ENCODE measurements at places on chromosomes 16 and 17. TPM values are rescaled to one million over a fixed set of nuclear protein-coding genes. Genes with fewer than 3 reads are reported as not detected.

GRCh38 chr16:3138342-3138741 is 3.5 kb downstream of the ZNF213 start:
- no peak for DNase-seq

- no peak for DNase-seq
Observed at GRCh38 chr16:3311496-3311895, 6.2 kb downstream of the ZNF75A start.

- DNase-seq, result no peak
Observed at GRCh38 chr17:384622-385177, 32.1 kb upstream of the RPH3AL start.

DNA sequence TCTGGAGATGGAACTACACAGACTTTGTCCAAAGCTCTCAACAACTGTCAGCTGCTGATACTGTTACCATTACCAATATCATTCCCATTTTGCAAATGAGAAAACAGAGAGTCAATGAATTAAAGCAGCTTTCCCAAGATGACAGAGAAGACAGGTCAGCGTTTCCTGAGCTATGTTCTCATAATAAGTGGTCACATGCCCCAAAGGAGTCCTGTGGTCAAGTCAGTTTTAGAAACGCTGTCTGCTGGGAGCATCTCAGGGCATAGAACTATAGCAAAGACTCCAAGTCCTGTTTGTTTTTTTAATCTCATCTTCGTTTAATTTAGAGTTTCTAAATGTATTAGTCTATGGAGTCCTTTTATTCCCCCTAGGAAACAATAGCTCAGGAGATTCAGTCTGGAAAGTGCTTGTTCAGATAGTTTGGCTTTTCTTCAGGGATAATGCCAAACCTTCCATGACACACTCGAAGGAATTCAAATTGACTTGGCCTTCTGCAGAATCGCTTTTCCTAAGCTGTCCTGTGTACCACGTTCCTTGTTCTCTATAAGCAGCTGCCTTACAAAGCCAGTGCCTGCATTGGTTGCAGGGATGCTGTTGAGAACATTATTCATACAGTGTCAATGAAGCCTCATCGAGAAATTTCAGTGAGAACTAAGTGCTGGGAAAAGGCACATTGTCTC is 12.1 kb downstream of the CCDC42 start:
- no peak for DNase-seq

- DNase-seq, result no peak
Observed at GRCh38 chr16:74761665-74762064, 13.0 kb downstream of the FA2H start.

The SHBG gene
- total RNA-seq, result 0.16 TPM

DNA sequence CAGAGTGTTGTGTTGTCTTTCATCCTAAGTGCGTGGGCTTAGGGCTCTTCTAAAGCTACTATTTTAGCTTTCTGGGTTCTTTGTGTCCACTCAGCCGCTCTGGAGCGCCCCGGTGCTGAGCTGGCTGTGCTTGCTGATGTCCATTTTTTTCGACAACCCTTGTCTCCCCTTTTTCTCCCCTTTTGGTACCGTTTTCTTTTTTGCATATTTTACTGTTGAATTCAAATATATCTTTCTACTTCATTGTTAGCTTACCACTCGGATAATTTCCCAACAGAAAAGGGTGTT is 1.2 kb downstream of the SRRM2 start:
- no peak for DNase-seq

GRCh38 chr16:78939597-78939996 is 660.9 kb downstream of the MAF start:
- DNase-seq, result no peak

- DNase-seq, result no peak
Observed at GRCh38 chr16:51267681-51268080, 116.6 kb upstream of the SALL1 start.

The FKBP10 gene
- 43.3 TPM for total RNA-seq

GRCh38 chr17:45977976-45978626 is 20.9 kb upstream of the STH start:
- DNase-seq, result no peak

GRCh38 chr16:88608076-88608475 is 30.3 kb upstream of the IL17C start:
- no peak for DNase-seq

- no peak for DNase-seq
Observed at GRCh38 chr17:29777663-29778062, 152.4 kb downstream of the SSH2 start.

The SLC38A8 gene
- total RNA-seq, result not detected

DNA sequence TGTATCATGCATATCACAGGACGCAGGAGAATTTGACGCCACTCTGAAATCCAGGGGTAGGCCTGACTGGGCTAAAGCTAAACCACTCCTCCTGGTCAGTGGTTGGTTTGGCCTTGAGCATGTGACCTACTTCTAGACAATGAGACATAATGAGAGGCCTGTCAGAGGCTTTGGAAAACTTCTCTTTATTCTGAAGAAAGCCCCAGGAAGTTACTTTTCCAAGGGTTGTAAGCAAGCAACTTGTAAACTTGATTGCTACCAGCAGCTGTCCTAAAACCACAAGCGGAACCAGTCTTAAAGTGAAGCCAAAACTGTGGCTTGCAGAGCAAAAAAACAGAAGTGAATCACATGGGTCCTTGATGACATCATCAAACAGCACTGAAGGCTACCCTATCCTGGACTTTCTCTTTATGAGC is 138.2 kb upstream of the COX10 start:
- DNase-seq, result no peak

GRCh38 chr17:70968302-70968701 is 799.0 kb downstream of the KCNJ2 start:
- no peak for DNase-seq

The SLFN13 gene
- 33.7 TPM for total RNA-seq

DNA sequence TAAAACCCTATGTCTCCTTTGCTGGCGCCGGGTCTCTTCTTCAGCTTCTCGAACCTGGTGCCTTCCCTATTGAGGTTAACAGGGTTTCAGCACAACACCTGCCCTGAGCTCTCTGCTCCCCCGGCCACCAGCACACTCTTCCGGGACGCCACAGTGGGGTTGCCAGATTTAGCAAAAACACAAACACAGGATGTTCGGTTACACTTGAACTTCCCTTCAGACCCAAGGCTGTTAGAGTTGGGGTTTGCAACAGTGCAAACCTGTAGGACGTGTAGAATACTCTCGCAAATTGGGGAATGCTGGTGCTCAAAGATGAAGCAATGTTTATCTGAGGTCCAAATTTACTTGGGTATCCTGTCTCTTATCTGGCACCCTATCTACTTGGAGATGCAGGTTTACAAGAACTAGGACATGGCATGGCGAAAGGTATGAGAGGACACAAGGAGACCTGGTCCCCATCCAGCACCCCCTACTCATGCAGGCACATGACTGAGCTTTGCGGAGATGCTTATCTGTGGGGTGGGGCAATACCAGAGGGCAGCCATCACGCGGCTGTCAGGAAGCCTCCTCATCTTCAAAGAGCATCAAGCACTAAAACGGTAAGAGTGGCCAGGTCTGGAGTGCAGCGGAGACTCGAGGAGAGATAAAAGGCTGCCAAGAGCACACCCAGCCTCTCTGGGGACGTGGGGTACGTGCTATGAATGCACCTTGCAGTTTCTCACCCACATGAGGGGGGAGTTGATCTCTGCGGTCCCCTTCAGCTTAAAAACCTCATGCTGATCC is 52.8 kb downstream of the SDK2 start:
- DNase-seq, result no peak

The LGALS9B gene
- 0.33 TPM for total RNA-seq

GRCh38 chr16:68296693-68297092 is 14.1 kb downstream of the SLC7A6OS start:
- no peak for DNase-seq

DNA sequence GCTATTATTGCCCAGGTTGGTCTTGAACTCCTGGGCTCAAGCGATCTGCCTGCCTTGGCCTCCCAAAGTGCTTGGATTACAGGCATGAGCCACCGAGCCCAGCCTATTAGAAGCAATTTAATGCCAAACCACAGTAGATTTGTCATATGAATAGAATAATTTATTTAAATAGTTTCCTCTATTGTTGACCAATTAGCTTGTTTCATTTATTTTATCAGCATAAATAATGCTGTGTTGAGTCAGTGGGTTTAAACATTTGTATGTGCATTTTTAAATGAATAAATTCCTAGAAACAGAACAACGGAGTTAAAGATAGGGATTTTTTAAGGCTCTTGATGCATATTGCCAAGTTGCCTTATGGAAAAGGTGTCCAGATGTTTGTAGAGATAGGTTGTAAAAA is 26.7 kb downstream of the FTO start:
- no peak for DNase-seq

GRCh38 chr16:17204206-17204605 is 266.6 kb downstream of the XYLT1 start:
- no peak for DNase-seq

DNA sequence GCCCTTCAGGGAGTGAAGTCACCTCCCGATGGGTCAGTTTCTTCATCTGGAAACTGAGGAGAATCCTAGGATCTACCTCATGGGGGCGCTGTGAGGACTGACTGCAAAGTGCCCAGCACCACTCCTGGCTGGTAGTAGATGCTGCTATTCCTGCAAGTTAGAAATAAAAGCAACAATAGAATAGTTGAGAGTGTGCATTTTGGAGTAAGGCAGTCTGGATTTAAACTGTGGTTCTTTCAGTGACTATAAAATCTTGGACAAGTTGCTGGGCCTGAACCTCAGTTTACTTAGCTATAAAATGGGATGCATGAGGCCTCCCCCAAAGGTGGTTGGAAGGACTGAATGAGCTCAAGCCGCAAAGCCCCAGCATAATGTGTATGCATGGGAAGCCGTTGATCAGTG is 70.6 kb downstream of the CYB5B start:
- no peak for DNase-seq

GRCh38 chr17:75315541-75316243 is 26.5 kb upstream of the SLC25A19 start:
- no peak for DNase-seq

The NPIPA3 gene
- total RNA-seq, result 1.3 TPM

The TMEM238L gene
- total RNA-seq, result 0.66 TPM

The MYH1 gene
- total RNA-seq, result 1.9 TPM

- no peak for DNase-seq
Observed at GRCh38 chr16:55261301-55261700, 62.7 kb upstream of the IRX6 start.

DNA sequence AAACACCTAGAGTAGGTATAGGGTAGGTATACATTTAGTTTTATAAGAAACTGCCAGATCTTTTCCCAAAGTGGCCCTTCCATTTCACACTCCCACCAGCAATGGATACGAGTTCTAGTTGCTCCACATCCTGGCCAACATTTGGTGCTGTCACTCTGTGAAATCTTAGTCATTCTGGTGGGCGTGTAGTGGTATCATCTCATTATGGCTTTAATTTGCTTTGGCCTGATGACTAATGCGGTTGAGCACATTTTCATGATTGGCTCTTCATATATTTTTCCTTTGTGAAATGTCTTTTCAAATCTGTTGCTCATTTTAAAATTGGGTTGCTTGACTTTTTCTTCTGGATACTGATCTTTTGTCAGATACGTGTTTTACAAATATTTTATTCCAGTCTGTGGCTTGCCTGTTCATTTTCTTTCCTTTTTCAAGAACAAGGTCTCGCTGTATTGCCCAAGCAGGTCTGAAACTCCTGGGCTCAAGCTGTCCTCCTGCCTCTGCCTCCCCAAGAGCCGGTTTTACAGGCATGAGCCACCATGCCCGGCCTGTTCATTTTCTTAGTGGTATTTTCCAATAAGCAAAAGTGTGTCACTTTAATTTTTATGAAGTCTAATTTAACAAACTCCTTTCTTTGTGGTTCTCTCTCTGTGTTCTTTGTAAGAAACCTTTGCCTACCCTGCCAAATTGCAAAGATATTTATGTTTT is 192.4 kb downstream of the SEC14L1 start:
- DNase-seq, result peak; percentile 19

Measured in breast epithelium (tissue), 4 donors.